Activated T-helper 1 cell treated with Interleukin-2 at 50 U/mL for 16 hours (primary cell): ENCODE measurements at places on chromosomes 5 and 9.

DNA sequence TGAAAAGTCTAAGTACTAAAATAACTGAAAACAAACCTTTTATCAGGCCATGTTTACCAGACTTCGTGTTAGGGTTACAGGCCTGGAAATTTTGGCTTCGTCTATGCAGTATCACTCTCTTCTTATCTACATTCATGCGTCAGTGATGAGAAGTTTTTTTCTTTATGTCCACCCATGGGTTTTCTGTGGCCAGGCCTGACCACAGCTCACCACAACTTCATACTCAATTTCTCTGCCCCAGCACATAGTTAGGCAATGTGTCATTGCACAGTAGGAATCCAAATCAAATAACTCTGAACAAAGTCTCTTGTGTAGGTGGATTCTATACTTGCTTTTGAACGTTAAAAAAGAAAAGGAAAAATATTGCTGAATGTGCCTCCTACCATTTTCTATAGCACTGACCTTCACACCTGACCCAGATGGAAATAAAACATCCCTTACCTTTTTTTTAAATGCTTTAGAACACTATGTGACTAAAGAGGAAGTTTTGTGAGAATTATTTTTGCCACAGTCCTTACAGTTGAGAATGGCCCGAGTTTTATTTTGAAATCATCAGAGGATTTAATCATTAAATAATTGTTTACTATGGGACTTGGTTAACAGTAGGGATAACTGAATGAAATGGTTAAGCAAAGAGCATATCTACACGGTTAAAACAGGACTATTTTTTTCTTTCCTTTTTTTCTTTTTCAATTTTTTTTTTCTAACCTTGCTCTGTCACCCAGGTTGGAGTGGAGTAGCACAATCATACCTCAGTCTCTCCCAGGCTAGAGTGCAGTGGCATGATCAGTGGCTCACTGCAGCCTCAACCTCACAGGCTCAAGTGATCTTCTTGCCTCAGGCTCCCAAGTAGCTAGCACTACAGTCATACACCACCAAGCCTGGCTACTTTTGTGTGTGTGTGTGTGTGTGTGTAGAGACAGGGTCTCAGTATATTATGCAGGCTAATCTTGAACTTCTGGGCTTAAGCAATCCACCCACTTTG is 1247.0 kb upstream of the ACO1 start:
- DNase-seq, result no peak

DNA sequence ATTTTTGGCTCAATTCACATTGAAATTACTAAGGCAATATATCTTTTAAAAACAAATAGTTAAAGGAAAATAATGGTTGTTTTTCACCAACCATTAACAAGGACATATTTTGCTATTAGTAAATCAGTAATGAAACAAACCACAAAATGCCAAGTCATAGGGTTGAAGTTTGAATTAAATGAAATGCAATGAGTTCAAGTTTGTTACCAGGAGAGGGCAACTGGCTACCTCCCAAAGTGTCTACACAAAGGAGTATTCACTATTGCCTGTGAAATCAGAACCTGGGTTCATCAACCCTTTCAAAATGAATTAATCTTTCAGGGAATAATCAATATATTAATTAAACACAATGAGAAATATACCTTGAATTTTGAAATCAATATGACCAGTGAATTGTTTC is 138.4 kb upstream of the DMRTA1 start:
- no peak for DNase-seq

- DNase-seq, result no peak
Observed at GRCh38 chr9:129875687-129876395, 40.6 kb downstream of the USP20 start.

- no peak for DNase-seq
Observed at GRCh38 chr5:98443881-98444280, 329.6 kb upstream of the RGMB start.

DNA sequence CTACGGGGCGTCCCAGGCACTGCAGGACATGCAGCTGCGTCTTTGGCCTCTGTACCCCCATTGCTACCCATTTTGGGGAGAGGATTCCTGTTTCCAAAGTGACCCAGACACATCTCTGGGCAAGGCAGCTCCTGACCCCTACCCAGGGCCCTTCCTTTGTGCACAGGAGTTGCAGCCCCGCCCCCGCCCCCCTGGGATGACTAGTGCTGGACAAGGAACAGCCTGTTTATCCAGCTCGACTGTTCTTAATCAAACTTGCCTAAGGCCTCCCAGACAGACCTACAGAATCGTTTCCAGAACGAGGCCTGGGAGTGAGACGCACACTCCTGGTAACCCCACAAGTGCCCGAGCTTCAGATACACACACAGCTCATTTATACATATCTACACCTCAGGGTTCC is 13.2 kb downstream of the DIPK1B start:
- DNase-seq, result no peak

DNA sequence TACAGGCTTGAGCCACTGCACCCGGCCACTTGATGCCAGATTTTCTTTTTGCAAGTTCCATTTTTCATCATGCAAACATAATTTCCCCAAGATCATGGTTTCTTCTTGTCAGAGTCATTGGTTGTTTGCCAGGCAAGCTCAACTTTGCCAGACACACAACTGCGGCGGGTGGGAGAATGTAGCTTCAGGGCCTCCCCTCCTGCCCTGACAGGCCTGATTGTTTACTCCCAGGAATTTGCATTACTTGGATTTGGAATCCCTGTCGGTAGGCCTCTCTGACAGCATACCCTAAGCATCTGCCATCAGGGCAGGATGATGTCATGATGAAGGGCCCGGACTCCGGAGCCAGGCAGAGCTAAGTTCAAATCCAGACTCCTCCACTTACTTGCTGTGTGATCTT is 15.1 kb downstream of the RPS14 start:
- DNase-seq, result no peak

GRCh38 chr9:119963258-119963797 is 594.1 kb upstream of the BRINP1 start:
- no peak for DNase-seq

DNA sequence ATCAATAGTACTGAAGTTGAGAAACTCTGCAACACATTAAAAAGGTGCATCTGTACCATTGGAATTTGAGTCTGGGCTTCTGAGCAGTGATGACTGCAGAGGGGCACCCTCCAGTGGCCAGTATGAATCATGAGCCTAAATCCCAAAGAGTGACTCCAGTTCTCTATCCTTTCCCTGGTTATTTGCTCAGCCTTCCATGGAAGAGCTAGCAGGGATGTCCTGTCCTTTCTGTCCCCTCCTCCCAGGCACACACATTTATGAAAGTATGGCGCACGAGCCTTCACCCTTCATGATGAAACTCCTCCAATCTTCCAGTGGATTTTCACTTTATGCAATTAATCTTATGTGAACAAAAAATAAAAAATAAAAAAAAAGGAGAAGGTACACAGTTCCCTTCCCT is 81.0 kb downstream of the ESM1 start:
- DNase-seq, result no peak

DNA sequence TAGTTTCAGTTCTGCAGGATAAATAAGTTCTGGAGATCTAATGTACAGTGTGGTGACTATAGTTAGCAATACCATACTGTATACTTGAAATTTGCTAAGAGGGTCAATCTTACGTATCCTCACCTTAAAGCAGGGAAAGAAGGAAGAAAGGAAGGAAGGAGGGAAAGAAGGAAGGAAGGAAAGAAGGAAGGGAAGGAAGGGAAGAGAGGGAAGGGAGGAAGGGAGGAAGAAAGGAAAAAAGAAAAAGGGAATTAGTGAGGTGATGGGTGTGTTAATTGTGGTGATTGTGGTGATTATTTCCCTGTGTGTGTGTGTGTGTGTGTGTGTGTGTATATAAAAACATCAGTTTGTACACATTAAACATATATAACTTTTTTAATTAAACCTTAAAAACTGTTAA is 242.6 kb upstream of the MSX2 start:
- no peak for DNase-seq

- DNase-seq, result no peak
Observed at GRCh38 chr5:154319736-154320135, 126.1 kb upstream of the SAP30L start.

DNA sequence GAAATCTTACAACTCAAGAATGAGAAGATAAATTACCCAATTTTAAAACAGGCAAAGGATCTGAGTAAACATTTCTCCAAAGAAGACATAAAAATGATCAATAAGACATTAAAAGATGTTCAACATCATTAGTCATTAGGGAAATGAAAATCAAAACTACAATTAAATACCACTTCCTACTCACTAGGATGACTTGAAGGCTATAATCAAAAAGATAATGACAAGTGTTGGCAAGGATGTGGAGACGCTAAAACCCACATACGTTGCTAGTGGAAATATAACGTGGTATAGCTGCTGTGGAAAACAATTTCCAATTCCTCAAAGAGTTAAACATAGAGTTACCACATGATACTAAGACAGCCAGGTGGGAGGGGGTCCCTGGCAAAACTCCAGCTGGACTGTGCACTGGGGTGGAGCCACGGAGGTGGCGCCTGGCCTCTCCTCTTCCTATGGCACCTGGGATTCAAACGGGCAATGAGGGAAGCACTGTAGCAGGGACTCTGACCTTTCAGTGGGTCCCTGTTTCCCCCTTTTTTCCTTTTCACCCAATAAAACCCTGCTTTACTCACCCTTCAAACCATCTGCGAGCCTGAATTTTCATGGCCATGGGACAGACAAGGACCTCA is 5.9 kb downstream of the ARSB start:
- DNase-seq, result no peak

GRCh38 chr5:163867324-163867723 is 361.9 kb downstream of the MAT2B start:
- DNase-seq, result no peak

GRCh38 chr5:74421377-74421776 is 219.2 kb downstream of the ENC1 start:
- no peak for DNase-seq

- DNase-seq, result no peak
Observed at GRCh38 chr5:150538007-150538917, 30.3 kb downstream of the NDST1 start.

GRCh38 chr5:78544561-78545201 is 103.9 kb downstream of the LHFPL2 start:
- DNase-seq, result no peak

- DNase-seq, result no peak
Observed at GRCh38 chr9:91060520-91061343, 259.1 kb downstream of the SYK start.

- DNase-seq, result no peak
Observed at GRCh38 chr5:147397616-147398015, 112.3 kb downstream of the DPYSL3 start.

DNA sequence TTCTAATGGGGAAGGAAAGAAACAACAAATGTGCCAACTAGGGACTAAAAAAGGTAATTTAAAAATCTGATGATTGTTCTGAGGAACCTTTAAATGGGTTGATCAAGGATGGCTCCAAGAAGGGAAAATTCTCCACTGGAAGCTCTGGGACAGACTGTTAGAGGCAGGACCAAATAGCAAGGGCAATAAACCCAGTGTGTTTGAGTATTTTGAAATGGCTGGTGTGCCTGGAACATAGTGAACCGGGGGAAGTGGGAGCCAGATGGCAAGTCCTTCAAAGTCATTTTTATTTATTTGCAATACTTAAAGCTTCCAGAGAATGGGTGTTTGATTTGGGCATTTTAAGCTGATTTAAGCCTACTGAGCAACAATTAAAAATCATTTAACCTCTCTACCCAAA is 587.7 kb upstream of the MEF2C start:
- DNase-seq, result no peak

GRCh38 chr9:77938163-77938562 is 93.4 kb downstream of the GNAQ start:
- DNase-seq, result no peak

DNA sequence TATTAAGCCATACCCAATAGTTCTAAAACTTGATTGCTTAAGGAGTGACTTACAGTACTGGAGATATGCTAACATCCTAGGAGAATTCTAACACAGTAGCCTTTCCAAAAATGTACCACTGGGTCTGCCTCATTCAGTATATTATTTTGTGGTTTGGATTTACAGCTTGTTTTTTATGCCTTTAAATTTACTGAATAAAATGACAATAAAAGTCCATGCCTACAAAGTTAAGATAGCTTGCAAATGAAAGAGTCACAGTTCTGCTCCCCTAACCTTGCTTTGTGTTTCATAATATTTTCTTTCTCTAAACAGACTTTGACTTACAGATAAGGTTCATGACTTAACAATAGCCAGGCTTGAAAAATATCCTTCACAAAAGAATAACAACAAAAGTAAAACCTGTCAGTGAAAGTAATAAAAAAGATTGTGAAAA is 951.1 kb upstream of the NUDT12 start:
- DNase-seq, result no peak

- no peak for DNase-seq
Observed at GRCh38 chr9:35341585-35341984, 148.3 kb upstream of the RUSC2 start.

DNA sequence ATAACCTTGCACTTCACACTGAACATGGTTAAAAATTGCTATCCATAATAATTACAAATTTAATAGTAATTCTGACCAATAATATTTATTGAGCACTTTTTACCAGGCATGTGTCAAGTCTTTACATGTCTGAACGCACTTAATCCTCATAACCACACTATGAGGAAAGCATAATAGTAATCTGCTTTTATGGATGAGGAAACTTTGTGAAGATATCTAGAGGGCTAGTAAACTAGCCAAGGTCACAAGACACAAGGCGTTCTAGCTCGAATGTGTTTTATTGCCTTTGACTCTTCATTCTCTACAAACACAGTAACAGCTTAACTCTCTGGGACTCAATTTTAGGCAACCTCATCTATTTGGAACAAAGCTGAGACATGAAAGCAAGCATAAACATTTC is 205.1 kb downstream of the ARHGEF28 start:
- DNase-seq, result no peak

DNA sequence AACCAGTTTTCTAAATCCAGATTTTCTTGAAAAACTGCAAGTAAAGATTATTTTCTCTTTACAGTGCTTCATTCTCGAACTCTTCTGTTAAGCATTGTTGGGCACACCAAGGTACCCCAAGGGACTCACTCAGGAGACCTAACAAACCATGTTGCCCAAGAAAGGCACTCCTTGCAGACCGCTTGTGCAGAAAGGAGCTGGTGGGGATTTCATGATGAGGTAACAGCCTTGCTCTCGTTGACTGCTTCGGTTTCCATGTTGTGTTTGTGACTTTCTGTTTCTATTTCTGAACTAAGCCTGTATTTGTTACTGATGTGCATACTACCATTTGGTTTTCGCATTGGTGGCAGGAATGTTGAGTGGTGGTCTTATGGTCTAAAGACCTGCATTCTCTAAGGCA is 266.6 kb upstream of the DAP start:
- DNase-seq, result no peak

- no peak for DNase-seq
Observed at GRCh38 chr5:40628407-40628806, 51.3 kb upstream of the PTGER4 start.

GRCh38 chr5:55114061-55114460 is 11.6 kb downstream of the GZMA start:
- no peak for DNase-seq

DNA sequence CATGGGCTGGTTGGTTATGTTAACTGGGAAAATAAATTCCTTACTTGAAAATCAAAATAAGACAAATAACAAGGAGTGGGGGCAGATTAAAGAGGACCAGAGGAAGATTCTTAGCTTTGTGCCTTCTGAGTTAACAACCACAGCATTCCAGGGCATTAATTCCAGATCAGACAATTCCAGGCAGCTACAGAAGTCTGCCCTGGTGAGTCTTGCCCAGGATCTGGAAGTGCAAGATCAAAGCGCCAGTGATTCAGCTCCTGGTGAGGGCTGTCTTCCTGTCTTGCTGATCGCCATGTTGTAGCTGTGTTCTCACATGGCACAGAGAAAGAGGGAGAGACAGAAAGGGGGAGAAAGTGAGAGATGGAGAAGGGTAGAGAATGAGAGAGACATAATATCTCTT is 65.6 kb downstream of the ANXA2R start:
- DNase-seq, result no peak

- no peak for DNase-seq
Observed at GRCh38 chr9:36319806-36320205, 61.6 kb upstream of the GNE start.
